ENCODE measurements at places on chromosomes 2 and 18.
A peak's percentile ranks its signal among the peaks of the same experiment; 100 is the strongest.

DNA sequence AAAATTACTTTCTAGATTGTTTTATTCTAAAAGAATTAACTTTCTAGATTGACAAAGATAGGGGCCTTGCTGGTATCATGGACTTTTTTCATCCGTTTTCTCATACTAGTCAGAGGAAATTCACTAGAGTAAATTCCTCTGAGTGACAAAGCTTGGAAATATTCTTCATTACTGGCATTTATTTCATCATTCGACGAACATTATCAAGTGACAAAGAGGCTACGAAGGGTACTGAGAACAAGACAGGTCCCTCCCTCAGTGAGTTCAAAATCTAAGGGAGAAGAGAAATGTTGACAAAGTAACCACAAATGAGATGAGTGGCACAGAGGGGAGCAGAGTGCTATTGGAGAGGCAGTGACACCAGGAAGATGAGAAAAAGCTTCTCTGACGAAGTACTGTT lies 4.3 kb downstream of the EPG5 start:
- peaks cover 2% of the 10 kb centered on the region for H3K27me3 ChIP-seq
- peaks cover 5% of the 10 kb centered on the region for H3K36me3 ChIP-seq
- no peak for DNase-seq
- H3K4me1 ChIP-seq, result no peaks in the 10 kb centered on the region
- H3K27ac ChIP-seq, result no peak overlapping the region

DNA sequence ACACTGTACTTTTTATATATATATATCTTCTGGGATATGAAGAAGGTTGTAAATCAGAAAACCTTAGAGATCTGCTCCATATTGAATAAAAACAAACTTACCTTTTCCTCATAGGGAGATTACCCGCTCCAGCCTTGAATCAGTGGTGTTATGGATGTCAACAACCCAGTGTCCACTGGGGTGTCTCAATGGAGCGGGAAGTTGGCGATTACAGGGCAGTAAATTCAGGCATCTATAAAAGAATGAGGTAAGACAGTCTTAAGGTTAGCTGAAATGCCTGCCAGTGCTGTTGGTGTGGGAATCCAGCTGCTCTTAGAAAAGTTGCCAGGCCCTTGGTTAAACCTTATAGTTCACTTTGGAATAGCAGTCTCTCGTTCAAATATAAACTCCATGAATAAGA lies 102.3 kb downstream of the R3HDM1 start:
- no peaks in the 10 kb centered on the region for H3K4me1 ChIP-seq
- H3K27me3 ChIP-seq, result no peaks in the 10 kb centered on the region
- H3K4me3 ChIP-seq, result no peak overlapping the region
- no peak for DNase-seq

GRCh38 chr2:229330952-229331351 lies 59.9 kb upstream of the PID1 start:
- no peak for DNase-seq
- H3K27me3 ChIP-seq, result no peaks in the 10 kb centered on the region
- H3K36me3 ChIP-seq, result no peaks in the 10 kb centered on the region
- H3K27ac ChIP-seq, result no peak overlapping the region
- H3K4me1 ChIP-seq, result no peaks in the 10 kb centered on the region

- H3K27ac ChIP-seq, result no peak overlapping the region
- peaks cover 2% of the 10 kb centered on the region for H3K36me3 ChIP-seq
- no peak for DNase-seq
- H3K4me3 ChIP-seq, result no peak overlapping the region
- H3K4me1 ChIP-seq, result no peaks in the 10 kb centered on the region
- H3K27me3 ChIP-seq, result no peaks in the 10 kb centered on the region
These were observed 105.0 kb upstream of the SMAD7 start for GRCh38 chr18:49055754-49056172.

DNA sequence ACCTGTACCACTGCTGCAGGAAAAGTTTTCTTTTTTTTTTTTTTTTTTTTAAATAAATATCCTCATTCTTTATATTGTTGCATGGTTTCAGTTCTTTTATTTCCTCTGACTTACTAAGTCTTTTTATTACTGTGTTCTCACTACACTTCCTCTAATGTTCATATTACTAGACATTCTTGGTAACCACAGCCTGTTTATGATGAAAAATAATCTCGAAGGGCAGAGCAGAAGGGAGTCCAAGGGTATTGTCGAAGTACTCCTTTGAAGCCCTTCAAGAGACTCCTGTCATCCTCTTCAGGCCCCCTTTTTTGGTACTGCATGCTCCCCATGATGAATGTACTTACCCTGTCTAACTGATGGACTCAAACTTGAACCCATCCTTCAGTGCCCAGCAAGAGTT lies 61.2 kb downstream of the RND3 start:
- H3K4me3 ChIP-seq, result no peak overlapping the region
- no peak overlapping the region for H3K27ac ChIP-seq
- no peaks in the 10 kb centered on the region for H3K27me3 ChIP-seq
- H3K4me1 ChIP-seq, result peaks cover 15% of the 10 kb centered on the region
- no peaks in the 10 kb centered on the region for H3K36me3 ChIP-seq

- no peak overlapping the region for H3K27ac ChIP-seq
- peaks cover 3% of the 10 kb centered on the region for H3K4me1 ChIP-seq
- H3K4me3 ChIP-seq, result no peak overlapping the region
- no peaks in the 10 kb centered on the region for H3K36me3 ChIP-seq
- no peak for DNase-seq
These were observed 23.9 kb upstream of the CEP68 start for GRCh38 chr2:65032019-65032975.

DNA sequence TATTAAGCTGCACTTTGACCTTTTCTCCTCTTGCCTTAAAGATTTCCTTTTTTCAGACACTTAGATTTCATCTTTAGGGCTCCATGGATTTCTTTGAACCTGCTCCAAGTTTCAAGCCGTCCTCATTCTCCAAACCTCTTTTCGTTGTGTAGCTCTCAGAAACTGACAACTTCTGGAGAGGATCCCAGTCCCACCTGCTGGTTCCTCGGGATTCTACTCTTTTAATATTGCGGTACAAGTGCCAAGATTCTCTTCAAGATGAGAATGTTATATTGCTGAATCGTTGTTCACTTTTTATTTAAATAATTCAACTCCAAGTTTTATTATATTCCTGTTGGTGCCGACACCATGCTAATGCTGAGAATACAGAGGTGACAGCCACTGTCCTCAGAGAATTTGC lies 141.1 kb downstream of the CDH20 start:
- H3K27ac ChIP-seq, result no peak overlapping the region
- H3K27me3 ChIP-seq, result no peaks in the 10 kb centered on the region
- DNase-seq, result no peak

- peak overlapping the region; percentile 75 for H3K27ac ChIP-seq
- no peaks in the 10 kb centered on the region for H3K27me3 ChIP-seq
- peak; percentile 41 for DNase-seq
- H3K36me3 ChIP-seq, result no peaks in the 10 kb centered on the region
These were observed 183.4 kb upstream of the FN1 start for GRCh38 chr2:215619022-215619958.

GRCh38 chr18:40939656-40940515 lies 1015.1 kb upstream of the PIK3C3 start:
- no peaks in the 10 kb centered on the region for H3K27me3 ChIP-seq
- H3K4me3 ChIP-seq, result no peak overlapping the region
- peak overlapping the region; percentile 73 for H3K27ac ChIP-seq
- H3K36me3 ChIP-seq, result no peaks in the 10 kb centered on the region
- no peak for DNase-seq
- H3K4me1 ChIP-seq, result no peaks in the 10 kb centered on the region

- no peaks in the 10 kb centered on the region for H3K36me3 ChIP-seq
- H3K4me3 ChIP-seq, result no peak overlapping the region
- H3K27ac ChIP-seq, result no peak overlapping the region
- no peak for DNase-seq
These were observed 8.3 kb upstream of the CHST10 start for GRCh38 chr2:100425573-100426383.

- peak; percentile 42 for DNase-seq
- no peaks in the 10 kb centered on the region for H3K27me3 ChIP-seq
- H3K4me1 ChIP-seq, result peaks cover 11% of the 10 kb centered on the region
- no peaks in the 10 kb centered on the region for H3K36me3 ChIP-seq
- H3K4me3 ChIP-seq, result peak overlapping the region; percentile 84
- H3K27ac ChIP-seq, result no peak overlapping the region
These were observed 84.9 kb upstream of the EPB41L3 start for GRCh38 chr18:5628512-5629255.

DNA sequence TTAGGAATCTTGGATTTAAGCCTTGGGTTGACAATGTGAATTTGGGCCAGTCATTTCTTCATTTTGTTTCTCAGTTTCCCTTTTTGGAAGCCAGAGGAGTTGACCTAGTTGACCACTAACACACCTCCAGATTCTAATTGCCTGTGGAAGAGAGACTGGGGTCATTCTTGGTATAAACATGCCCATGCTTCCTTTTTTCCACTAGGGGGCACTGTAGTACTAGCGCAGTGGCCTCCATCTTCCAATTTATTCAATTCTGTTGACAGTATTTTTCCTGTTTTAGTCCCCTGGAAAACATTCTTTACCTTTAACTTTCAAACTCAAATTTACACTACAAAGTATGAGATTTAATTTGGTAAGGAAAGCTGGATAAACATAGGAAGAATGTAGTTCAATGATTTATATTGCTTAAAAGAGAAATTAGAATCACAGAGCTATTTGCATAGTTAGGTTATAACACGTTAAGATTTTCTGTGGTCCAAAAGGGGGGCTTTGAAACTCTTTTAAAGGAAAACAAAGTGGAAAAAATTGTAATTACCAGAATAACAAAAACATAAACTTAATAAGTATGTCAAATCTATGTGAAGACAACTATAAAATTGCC lies 57.5 kb upstream of the AGPS start:
- no peak overlapping the region for H3K27ac ChIP-seq
- no peak for DNase-seq
- no peaks in the 10 kb centered on the region for H3K27me3 ChIP-seq
- H3K4me3 ChIP-seq, result no peak overlapping the region
- H3K36me3 ChIP-seq, result peaks cover 6% of the 10 kb centered on the region
- H3K4me1 ChIP-seq, result peaks cover 5% of the 10 kb centered on the region

DNA sequence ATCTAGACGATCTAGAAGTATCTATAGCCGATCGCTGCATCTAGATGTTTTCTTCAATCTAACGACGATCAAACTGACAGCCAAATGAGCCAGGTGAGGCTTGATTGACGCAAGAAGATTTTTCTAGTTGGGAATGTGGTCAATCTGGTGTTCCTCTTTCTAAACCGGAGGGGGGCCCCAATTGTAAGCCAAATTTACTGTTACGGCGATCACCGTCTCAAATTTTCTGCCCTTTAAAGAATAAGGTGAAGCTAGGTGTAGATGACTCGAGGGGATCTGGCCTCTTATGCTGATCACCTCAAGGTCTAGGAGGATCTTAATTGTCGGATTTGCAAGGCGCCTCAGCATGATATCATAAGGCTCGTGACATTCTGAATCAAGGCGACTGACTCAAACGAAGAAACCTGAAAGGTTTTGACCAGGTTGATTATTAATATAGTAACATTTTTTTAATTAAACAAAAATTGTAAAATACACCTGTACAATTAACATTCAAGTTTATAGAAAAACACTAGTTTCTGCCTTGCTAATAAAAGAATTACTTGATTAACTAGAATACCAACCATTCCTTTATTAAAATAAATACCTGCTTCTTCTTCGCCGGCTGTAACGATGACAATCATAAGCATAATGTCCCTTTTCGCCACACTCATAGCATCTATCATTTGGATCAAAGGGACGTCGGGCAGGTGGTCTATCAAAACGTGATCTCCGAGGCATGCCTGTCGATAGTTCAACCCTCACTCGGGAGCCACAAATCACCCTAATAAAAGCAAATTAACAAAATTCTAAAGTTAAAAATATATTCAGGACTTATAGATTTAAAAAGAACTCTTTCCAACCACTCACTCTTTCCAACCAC lies 2.0 kb downstream of the SRSF7 start:
- no peaks in the 10 kb centered on the region for H3K27me3 ChIP-seq
- H3K27ac ChIP-seq, result no peak overlapping the region
- peaks cover 25% of the 10 kb centered on the region for H3K36me3 ChIP-seq
- H3K4me3 ChIP-seq, result peak overlapping the region; percentile 80

Measured in neuronal stem cell (in vitro differentiated cells).